ENCODE measurements at places on chromosomes 7 and 10.

GRCh38 chr7:135716677-135717238, 11.2 kb downstream of the SLC13A4 start:
- DNase-seq: peak; percentile 80

- no peak for DNase-seq
These were observed 56.2 kb downstream of the LRRTM3 start for GRCh38 chr10:66982053-66982420.

GRCh38 chr7:136605532-136606329, 262.7 kb upstream of the CHRM2 start:
- no peak for DNase-seq

GRCh38 chr7:31487071-31487470, 26.8 kb upstream of the ITPRID1 start:
- DNase-seq: no peak

- no peak for DNase-seq
These were observed 883 bp upstream of the TRA2A start for GRCh38 chr7:23532490-23533237.

DNA sequence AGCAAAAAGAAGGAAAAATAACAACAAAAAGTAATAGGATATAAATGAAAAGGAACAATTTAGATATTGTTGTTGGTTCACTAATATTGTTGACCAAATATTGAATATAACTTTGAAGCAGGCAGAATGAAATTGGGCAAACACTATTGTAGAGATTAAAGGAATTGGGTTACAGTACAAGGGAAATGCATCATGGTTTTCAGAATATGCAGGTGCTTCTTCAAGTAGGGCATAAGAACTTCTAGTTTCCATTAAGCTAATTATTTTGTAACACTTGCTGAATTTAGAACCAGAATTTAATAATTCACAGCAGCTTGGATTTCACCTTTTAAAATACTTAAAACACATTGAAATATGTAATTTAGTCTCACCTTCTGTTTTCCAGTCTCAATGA, 36.5 kb downstream of the RPA3 start:
- DNase-seq: no peak

GRCh38 chr10:110226926-110227641, 19.7 kb downstream of the MXI1 start:
- DNase-seq: no peak

DNA sequence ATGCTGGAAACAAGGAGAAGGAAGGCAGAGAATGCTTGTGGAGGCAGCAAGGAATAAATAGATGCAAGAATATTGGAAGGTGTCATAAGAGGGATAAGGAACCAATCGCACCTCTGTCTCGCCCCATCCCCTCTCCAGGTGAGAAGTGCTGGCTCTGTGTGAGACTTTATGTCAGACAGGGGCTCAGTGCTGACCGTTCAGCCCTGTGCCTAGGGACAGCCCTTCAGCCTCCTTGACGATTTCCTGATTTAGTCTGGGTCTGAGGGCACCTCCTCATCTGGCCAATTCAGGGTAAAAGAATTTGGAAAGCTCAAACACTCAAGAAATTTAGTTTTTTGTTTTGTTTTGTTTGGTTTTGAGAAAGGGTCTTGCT, 54.9 kb downstream of the FAM241B start:
- no peak for DNase-seq

- no peak for DNase-seq
These were observed 214.5 kb downstream of the DIP2C start for GRCh38 chr10:474946-475345.

DNA sequence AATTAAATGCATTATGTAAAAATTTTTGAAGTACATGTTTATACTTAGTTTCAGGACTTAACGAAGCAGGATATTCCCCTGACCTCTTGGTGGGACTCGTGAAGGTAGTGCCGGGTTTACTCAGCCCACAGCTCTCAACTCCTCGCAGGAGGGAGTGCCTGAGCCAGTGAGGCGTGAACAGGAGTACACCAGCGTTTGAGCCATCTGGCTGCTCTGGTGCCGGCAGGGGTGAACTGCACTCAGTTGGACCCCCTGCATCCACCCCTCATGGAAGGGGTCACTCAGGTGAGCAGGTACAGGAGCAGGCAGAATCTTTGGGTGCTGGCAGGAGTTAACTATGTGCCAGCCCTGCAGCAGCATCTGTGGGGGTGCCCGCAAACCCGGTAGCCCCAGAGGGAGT, 625.1 kb upstream of the PCDH15 start:
- no peak for DNase-seq

DNA sequence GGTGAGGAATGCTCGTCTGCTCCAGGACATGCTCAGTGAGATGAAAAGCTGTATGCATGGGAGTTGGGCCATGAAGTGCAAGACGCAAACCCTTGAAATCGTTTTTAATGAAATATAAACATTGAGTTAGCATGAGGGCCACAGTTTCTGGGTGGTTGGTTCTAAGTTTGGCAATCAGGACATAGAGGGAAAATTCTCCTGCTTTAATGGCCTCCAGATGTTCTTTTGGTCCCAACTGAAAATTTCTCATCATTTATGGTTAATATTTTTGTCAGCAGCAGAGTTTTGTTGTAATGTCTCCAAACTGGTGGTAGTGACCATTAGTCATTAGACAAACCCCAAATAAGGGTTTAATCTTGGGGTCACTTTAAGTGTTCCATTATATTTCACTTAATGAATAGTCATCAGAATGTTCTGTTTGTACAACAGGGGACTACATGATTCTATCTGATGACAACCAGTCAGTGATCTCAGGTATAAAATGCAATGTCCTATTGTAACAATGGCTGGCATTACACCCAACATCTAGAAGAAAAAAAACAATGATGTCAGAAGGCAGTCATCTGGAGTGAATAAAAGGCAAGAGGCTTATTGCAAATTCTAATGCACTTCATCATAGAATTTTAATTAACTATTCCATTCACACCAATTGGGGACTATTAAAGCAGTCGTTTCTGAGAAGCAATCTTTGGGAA, 197.4 kb downstream of the JCAD start:
- DNase-seq: no peak

DNA sequence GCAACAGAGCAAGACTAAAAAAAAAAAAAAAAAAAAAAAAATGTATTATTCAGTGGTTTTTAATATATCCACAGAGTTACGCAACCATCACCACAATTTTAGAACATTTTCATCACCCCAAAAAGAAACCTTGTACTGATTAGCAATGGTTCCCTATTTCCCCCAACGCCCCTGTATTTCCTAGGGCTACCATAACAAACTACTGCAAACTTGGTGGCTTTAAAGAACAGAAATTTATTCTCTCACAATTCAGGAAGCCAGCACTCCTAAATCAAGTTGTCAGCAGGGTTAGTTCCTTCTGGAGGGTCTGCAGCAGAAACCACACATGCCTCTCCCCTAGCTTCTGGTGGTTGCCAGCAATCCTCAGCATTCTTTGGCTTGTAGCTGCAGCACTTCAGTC, 5.9 kb upstream of the NUP42 start:
- no peak for DNase-seq

- DNase-seq: peak; percentile 80
These were observed 427.1 kb downstream of the GPAM start for GRCh38 chr10:111756217-111757061.

GRCh38 chr10:88154596-88155250, 291.3 kb downstream of the PTEN start:
- DNase-seq: peak; percentile 43

DNA sequence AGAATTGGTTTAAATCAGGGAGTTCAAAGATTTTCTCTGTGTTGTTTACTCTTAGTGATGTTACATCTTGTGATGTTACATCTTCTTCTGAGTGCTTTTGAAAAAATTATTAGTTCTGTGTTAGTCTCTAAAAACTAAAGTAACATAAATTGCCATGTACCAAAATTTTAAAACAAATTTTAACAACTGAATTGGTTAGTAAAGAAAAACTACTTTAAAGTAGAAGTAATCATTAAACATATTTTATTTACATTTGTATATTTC, 5.2 kb upstream of the IGF2BP3 start:
- no peak for DNase-seq

GRCh38 chr10:58269782-58270290, 874 bp downstream of the CISD1 start:
- no peak for DNase-seq

- DNase-seq: no peak
These were observed 335.7 kb downstream of the GPR37 start for GRCh38 chr7:124429923-124430322.

- no peak for DNase-seq
These were observed 240.8 kb downstream of the PTEN start for GRCh38 chr10:88104223-88104622.

GRCh38 chr7:70668606-70669358, 463.2 kb upstream of the GALNT17 start:
- no peak for DNase-seq

DNA sequence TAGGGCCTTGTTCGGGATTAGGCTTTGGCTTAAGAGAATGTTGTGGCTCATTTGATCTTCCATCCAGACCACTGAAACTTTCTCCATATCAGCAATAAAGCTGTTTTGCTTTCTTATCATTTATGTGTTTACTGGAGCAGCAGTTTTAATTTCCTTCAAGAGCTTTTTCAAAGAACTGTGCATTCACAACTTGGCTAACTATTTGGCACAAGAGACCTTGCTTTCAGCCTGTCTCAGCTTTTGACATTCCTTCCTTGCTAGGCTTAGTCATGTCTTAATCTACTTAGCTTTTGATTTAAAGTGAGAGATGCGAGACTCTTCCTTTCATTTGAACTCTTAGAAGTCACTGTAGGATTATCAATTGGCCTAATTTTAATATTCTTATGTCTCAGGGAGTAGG, 19.1 kb upstream of the AKR1B1 start:
- no peak for DNase-seq

GRCh38 chr7:93048136-93048930, 69.4 kb downstream of the SAMD9 start:
- peak; percentile 52 for DNase-seq

DNA sequence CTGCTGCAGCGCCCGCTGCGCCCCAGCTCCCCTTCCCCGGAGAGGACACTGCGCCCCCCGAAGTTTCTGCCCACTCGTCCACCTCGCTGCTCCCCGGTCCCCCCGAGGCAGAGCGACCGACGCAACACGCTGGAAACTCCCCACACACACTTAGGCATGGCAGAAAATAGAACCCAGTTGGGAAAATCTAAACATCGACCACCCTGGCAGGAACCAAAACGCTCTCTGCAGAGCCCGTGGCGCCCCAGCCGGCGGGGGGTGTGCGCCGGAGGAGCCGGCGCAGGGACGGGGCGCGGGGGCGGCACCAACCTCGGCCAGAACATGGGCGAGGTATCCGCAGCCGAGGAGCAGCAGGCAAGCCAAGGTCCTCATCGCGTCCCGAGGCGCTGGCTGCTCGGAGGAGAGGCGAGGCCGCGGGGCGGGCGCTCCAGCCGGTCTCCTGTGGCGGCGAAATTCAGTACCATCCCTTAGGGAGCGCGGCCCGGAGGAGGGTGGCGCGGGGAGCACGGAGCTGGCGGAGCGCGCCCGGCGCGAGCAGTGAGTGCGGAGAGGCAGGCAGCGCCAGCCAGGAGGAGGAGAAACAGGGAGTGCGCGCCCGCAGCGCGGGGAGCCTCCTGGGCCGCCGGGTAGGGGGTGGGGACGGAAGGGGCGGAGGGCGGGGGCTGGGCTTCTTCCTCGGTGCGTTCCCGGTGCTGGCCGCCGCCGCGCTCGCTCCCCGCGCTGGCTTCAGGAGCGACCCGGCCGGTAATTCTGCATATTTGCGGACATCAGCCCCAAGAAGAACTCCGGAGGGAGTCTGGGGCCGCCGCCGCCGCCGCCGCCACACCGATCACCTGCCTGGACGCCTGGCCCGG, 789 bp downstream of the PDGFA start:
- peak; percentile 85 for DNase-seq

- peak; percentile 33 for DNase-seq
These were observed 69.6 kb upstream of the COL1A2 start for GRCh38 chr7:94325122-94325475.

DNA sequence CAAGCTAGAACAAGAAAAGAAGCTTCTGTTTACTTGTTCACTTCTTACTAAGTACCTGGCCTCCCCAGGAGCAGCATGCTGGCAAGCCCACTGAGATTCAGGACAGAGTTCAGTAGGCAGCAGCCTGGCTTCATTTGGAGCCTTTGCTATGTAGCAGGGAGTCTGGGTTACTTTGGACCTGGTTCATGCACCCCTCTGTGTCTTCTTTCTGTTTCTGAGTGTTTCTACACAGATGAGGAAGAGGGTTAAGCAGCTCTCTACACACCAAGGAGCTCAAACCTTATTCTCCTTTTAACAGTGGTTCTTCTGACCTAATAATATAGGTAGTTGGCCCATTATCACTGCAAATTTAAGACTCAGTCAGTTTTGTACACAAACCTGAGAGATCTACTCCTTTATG, 152.9 kb downstream of the ARID5B start:
- no peak for DNase-seq

GRCh38 chr10:32950591-32951108, 7.4 kb downstream of the ITGB1 start:
- DNase-seq: no peak

DNA sequence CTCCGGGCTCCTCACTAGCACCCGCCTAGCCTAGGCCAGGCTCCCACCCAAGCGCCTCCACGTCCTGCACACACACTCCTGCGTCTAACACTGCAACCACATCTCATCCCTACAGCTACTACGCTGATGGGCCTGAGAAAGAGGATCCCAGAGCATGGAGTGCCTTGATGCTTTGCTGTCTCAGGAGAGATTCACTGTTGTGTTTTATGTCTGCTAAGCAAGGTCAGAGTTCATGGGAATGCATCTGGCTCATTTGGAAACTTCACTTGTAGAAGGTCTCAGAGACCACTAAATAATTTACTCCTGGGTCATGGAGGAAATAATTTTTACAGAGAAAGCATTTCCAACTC, 88.7 kb downstream of the SLIT1 start:
- DNase-seq: no peak

- peak; percentile 19 for DNase-seq
These were observed 16.4 kb downstream of the HOXA1 start for GRCh38 chr7:27079234-27079975.

GRCh38 chr7:47361746-47362215, 220.1 kb downstream of the TNS3 start:
- DNase-seq: peak; percentile 93

GRCh38 chr10:129332476-129332875, 134.6 kb upstream of the MGMT start:
- no peak for DNase-seq

GRCh38 chr10:3797750-3798149, 12.7 kb upstream of the KLF6 start:
- no peak for DNase-seq

Measured in LHCN-M2 (cell line).